Stimulated activated naive CD8-positive, alpha-beta T cell treated with anti-CD3 and anti-CD28 coated beads, Interleukin-15, amount 100 ng/mL, for 72 hours (primary cell): ENCODE measurements at places on chromosomes 5 and 9.
A peak's percentile ranks its signal among the peaks of the same experiment; 100 is the strongest.

DNA sequence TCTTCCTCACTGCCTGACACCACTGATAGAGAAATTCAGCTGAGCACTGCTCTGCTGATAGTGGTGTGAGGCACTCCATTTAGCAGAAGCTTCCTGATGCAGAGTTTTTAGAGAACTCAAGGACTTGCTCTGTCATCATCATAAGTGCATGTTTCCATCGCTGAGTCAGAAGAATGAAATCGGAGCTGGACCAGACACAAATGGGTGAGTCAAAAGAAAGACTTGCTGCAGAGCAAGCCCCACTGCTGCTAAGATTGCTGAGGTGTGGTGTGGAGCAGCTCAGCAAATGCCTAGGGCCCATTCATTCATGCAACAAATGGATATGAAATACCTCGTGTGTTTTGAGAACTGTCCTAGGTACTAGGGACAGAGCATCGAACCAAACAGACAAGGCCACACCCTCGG is 410.2 kb upstream of the SLC30A5 start:
- no peak for DNase-seq

DNA sequence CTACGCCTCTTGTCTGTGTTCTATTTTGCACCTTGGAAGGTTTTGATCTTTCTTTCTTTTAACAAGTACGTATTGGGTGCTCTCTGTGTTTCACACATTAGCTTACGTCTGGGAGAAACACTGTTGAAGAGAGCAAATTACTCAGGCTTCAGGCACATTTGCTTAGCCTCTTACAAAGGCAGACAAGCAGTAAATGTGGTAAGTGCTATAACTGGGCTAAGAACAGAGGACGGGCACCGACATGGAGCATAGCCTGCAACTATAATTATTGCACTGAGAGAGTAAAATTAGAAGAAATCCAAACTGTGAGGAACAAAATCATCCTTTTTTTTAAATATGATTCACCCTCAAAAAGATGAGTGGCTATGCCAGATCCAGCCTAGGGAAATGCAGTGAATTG is 9.4 kb upstream of the PARP8 start:
- DNase-seq = no peak

DNA sequence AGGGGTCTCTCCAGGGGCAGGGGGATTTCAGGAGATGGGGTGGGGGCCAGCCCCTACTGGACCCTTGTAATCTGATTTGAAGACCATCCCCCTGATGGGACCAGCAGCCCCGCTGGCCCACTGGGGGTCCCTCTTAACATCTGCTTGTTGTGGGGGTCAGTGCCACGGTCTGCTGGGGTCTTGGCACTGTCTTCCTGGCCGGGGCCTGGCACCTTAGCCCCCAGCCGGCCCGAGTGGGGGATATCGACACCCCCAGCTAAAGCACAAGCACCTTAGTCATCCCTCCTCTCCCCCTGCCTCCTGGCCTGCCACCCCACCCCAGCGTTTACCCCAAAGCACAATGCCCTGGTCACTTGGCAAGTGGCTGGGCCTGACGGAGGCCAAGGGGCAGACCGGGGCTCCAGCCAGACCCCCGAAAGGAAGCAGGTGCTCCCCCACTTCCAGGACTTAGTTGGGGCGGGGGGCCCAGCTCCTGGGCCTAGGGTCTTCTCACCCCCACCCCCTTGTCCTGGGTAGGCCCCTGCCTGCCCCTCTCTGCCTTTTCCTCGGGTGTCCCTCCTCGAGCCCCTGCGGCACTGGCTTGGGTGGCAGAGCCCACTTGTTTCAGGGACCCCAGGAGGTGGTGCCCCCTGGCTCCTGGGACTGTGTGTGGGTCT is 1.4 kb upstream of the NFX1 start:
- peak; percentile 26 for DNase-seq

GRCh38 chr9:109816490-109816889 is 36.5 kb downstream of the PALM2AKAP2 start:
- no peak for DNase-seq

DNA sequence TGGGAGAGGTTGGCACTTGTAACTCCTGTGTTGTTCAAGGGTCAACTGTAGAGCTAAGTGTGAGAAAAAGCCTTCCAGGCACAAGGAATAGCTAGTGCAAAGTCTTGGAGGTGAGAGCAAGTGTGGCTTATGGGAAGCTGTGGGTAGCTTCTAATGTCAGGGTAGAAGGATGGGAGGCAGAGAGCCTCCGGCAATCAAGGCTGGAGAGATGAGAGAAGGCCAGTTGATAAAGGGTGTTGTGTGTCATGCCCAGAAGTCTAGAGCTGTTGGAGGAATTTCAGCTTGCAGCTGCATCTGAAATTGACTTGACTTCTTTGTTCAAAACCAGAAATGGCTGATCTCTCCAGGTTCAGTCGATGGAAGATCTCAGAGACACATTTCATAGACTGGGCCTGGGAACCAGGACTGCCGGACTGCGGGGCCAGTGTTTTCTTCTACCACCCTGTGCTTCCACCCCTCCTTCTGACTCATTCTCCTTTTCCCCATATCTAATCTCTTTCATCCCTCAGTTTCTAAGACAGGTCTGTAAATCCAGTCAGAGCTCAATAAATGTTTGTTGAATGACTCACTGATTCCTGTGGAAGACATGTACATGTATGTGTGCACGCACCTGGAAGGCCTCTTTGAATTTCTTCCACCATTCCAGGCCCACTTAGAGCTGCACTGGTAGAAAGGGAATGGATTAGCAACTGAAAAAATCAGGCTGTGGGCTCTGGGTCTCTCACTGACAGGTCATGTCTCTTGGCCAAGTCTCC is 67.8 kb upstream of the KLF4 start:
- DNase-seq = no peak

GRCh38 chr5:26690511-26690910 is 347.9 kb downstream of the CDH9 start:
- no peak for DNase-seq

GRCh38 chr5:181191526-181192336 is 13.3 kb downstream of the TRIM7 start:
- DNase-seq = peak; percentile 97

- DNase-seq = no peak
Observed at GRCh38 chr9:134570711-134571325, 70.8 kb upstream of the COL5A1 start.

DNA sequence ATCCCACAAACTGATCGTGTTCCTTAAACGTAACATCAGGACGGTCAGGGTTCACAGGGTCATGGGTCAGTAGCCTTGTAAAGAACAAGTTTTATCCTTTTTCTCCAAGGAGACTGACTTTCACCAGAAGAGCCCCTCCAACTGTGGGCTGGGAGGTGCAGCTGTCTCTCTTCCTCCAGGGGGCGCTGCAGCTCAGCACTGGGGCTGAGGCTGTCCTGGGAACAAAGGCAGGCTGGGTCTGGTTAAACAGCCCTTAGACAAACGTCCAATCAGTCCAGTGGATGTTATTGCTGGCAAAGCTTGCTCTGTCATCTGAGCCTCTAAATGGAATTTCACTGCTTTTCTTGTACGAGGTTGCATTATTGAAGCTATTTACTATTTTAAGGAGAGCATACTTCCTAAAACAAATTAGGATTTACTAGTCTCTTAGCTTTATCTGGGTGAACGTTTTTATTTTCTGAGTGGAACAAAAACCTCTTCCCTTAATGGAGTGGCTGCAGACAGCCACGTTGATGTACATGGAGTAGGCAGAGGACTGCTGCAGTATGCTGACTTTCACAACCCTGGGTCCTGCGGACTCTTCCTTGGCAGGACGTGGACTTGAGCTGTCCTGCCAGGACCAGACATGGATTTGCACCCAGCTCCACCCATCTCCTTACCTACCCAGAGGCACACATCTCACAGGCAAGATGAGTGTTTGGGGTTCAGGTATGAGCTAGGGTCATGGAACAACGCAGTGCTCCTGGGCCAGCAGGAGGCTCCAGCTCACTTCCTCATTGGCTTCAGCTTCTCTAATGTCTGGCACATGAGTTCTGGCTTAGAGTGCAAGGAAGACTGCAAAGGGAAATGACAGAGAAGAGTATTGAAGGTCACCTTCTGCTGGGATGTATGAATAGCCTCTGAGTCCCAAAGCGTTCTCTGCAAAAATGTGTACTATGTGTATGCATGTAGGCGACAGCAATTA is 7.8 kb downstream of the EXOSC2 start:
- DNase-seq = peak; percentile 64

GRCh38 chr5:171521219-171521633 is 101.8 kb downstream of the FGF18 start:
- no peak for DNase-seq

DNA sequence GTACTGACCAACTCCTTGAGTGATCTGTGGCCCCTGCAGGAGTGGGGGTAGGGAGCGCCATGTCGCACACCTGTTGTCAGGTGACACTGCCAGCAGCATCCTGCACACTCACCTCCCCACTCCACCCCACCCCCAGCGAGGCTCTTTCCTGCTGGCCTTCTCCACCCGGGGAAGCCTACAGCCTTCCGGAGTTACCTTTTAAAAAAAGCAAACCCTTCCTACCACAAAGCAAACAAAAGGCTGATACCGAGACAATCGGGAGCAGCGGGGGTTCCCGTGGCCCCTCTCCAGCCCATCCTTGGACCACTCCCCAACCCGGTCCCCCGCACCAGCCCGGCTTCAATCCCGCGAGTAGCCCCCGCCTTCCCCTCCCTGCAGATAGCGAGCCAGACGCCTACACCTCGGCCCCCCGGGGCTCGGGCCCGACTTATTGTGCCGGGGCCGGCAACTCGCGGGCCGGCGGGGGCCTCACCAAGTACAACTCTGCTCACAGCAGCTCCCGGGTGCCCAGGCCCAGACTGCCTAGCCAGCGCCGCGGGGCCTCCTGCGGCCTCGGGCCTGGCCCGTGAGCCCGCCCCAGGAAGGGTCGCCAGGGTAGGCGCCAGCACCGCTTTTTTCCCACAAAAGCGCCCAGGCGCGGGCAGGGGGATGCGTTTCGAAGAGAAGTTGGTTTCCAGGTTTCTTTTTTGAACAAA is 724 bp downstream of the MACROH2A1 start:
- peak; percentile 43 for DNase-seq

GRCh38 chr9:81474792-81475191 is 214.6 kb downstream of the TLE1 start:
- no peak for DNase-seq

- no peak for DNase-seq
Observed at GRCh38 chr9:130328349-130328801, 62.8 kb downstream of the HMCN2 start.

- no peak for DNase-seq
Observed at GRCh38 chr9:117335837-117336433, 78.9 kb downstream of the ASTN2 start.

GRCh38 chr5:134920848-134921575 is 16.1 kb downstream of the PCBD2 start:
- DNase-seq = no peak

DNA sequence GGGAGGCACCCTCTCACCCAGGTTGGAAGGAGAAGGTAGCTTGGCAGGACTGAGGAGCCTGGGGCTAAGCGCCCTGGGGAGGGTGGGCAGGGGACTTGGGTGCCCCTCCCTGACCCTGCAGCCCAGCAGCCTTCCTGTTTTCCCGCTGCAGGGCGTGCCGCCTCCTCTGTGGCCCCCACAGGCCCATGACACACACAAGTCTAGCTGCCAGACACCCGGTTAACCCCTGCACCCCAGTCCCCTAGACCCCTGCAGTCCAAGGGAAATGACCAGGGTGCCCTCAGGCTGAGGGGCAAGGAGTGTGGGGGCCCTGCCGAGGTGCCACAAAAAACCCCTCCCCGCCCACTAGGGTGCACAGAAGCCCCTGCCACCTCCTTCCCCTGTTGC is 33.0 kb downstream of the GOLGA2 start:
- DNase-seq = no peak

- DNase-seq = no peak
Observed at GRCh38 chr9:70205366-70206020, 53.3 kb upstream of the SMC5 start.

- no peak for DNase-seq
Observed at GRCh38 chr9:15249981-15250380, 57.0 kb downstream of the TTC39B start.

- no peak for DNase-seq
Observed at GRCh38 chr5:158287643-158288271, 428.8 kb upstream of the CLINT1 start.

- DNase-seq = no peak
Observed at GRCh38 chr5:156687514-156687913, 162.6 kb upstream of the PPP1R2B start.

GRCh38 chr5:82560969-82561368 is 282.8 kb upstream of the RPS23 start:
- no peak for DNase-seq

DNA sequence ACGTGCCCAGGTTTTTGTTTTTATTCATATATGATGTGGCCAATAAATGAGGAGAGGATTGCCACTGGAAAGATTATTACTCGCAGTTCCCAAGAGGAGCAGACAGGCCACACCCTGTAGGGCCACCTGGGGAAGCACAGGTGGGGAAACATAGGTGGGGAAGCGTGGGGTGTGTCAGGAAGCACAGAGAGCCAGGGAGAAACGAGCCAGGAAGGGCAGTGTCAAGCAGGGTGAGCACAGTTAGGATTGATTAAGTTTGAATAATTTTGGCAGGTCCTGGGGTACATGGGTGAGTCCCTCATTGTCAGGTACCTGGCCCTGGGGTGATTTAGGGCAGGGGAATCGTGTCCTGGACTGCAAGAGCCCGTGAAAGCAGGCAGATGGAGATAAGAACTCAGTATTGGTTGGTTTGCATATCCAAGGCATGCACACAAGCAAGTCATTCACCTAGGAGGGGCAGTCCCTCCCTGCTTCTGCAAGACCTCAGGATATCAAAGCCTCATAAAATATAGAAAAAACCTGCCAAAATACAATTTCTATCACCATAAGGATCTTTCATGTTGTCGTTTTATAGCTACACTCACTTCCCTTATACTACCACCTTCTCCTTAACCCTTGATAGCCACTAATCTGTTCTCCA is 22.4 kb downstream of the MVB12B start:
- no peak for DNase-seq

DNA sequence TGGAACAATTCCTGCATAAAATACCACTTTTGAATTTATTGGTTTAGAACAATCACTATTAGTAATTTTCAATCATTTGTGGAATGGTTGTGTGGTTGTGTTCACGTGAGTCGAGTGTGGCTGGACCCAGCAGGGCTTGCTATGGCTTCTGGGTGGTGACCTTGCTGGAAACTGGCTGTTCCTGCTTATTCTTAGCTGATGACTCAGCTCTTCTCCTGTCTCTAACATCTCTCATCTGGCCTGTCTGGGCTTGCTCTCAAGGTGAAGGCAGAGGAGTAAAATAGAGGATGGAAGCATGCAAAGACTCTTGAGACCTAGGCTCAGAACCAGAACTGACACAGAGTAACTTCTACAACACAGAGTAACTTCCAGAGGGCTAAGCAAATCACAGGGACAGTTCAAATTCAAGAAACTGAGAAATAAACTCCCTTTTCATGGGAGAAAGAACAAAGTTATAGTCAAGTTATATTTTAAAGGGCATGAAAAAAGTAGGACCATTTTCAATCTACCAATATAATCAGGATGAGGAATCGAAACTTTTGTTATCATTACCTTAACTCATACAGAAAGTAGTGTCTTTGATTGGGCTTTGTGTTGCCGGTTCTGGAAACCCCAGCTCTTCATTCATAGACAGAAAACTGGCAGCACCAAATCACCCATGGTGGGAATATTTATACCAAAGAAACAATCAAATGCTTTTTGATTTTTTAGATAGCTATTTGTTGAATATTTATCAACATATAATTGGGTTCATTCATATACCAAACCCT is 665.1 kb downstream of the CDH18 start:
- DNase-seq = no peak
